ENCODE measurements at places on chromosomes 4 and X.

- no peak overlapping the region for H3K27ac ChIP-seq
- H3K4me1 ChIP-seq, result no peaks in the 10 kb centered on the region
- no peak overlapping the region for H3K4me3 ChIP-seq
- peaks cover under 1% of the 10 kb centered on the region for H3K36me3 ChIP-seq
- no peak for DNase-seq
Measured at GRCh38 chr4:37445023-37445422, 200.5 kb downstream of the NWD2 start.

DNA sequence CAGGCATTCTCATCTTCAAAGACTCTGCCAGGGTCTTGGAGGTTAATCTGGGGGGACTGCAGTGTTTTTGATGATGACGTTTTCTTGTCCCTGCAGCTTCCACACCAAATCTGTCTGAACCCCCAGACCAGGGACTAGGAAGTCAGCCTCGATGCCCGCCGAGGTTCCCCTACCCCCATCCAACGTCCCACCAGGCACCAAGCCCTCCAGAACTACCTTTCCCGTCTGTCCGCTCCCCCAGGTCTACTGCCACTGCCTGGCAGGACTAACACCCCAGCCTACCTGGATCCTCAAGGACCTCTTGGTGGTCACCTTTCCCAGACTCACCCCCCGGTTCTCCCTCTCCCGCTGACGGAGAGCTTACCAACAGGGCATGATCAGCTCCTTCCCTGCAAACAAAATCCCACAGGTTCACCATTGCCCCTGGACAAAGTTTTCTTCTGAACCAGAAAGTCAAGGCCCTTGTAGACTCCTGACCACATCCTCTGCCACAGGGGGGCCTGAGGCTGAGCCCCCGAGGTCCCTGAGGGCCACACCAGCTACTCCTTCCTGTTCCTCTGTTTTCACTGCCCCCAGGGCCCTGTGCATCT lies 40.9 kb downstream of the HMX1 start:
- no peaks in the 10 kb centered on the region for H3K4me1 ChIP-seq
- no peak for DNase-seq
- H3K4me3 ChIP-seq, result no peak overlapping the region

DNA sequence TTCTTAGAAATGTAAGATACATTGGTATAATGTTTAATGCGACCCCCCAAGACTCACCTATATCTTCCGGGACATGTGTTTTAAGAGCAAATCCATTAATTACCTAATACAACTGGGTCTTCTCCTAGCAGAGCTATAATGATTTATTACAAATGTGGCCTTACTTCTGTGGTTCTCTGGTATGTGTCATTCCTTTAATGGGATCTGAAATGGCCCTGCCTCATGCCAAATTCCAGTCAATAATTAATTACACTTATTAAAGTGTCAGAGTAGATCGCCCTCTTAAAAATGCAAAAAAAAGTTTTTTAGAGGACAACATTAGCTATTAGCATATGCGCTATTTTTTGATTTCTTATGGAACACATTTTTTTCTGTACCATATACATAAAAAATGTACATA lies 17.0 kb downstream of the HPSE start:
- H3K27me3 ChIP-seq, result no peaks in the 10 kb centered on the region
- H3K27ac ChIP-seq, result no peak overlapping the region
- H3K36me3 ChIP-seq, result peaks cover 4% of the 10 kb centered on the region
- no peak for DNase-seq
- no peak overlapping the region for H3K4me3 ChIP-seq

DNA sequence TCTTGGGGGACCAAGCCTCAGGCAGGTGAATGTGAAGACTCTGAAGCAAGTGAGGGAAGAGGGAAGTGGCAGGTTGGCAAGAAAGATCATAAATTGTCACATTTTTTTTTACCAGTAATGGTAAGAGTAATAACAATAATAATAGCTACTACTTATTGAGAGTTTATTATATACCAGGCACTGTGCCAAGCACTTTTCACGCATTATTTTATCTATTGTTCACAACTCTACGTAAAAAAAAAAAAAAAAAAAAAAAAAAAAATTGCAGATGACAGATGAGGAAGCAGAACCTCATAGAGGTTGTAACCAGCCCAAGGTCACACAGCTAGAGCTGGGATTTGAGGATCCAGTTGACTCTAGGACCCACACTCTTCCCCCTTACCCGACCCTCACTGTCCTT lies 40.9 kb downstream of the TSC22D3 start:
- H3K4me1 ChIP-seq, result no peaks in the 10 kb centered on the region
- H3K27ac ChIP-seq, result no peak overlapping the region
- peaks cover 3% of the 10 kb centered on the region for H3K36me3 ChIP-seq
- no peak for DNase-seq

DNA sequence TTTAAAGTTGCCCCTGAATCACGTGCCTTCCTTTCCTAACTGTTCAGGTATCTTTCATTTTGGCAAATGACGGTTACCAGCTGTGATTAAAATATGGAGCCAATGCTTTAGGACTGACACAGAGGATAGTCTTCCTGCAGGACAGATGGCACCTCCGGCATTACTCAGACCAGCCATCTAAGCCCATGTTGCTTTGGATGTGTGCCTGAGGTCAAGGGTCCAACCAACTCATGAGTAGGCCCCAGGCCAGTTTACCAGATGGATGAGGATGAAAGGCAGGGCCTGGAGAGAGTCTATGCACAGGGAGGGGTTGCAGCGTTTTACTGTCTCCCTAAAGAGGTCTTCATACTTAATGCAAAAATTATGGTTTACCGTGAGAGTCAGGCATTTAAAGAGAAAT lies 174.0 kb upstream of the GATB start:
- H3K27me3 ChIP-seq, result no peaks in the 10 kb centered on the region
- no peaks in the 10 kb centered on the region for H3K4me1 ChIP-seq
- H3K36me3 ChIP-seq, result no peaks in the 10 kb centered on the region
- H3K27ac ChIP-seq, result no peak overlapping the region
- no peak for DNase-seq

GRCh38 chrX:6558979-6559378 lies 24.1 kb upstream of the VCX3A start:
- no peak for DNase-seq
- no peaks in the 10 kb centered on the region for H3K4me1 ChIP-seq
- no peak overlapping the region for H3K4me3 ChIP-seq
- no peaks in the 10 kb centered on the region for H3K36me3 ChIP-seq
- no peaks in the 10 kb centered on the region for H3K27me3 ChIP-seq

GRCh38 chr4:181701894-181702293 lies 541.3 kb upstream of the TENM3 start:
- no peaks in the 10 kb centered on the region for H3K4me1 ChIP-seq
- no peaks in the 10 kb centered on the region for H3K27me3 ChIP-seq
- no peak for DNase-seq
- no peak overlapping the region for H3K4me3 ChIP-seq
- H3K27ac ChIP-seq, result no peak overlapping the region

DNA sequence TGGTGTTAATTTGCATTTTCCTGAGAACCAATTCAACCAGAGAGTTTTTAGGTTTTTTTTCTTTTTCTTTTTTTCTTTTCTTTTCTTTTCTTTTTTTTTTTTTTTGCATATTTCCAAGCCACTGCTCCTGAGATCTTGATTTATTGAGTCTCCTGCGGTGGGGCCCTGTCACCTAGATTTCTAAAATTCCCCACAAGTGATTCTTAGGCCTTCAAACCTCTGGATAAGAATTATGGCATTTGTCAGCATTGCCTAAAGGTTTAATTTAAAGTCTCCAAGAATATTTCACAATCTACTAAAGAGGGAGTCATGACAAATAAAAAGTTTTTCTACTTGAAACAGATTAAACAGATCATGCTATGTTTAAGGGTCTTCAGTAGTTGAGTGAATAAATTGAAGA lies 84.9 kb downstream of the GAB1 start:
- H3K36me3 ChIP-seq, result peaks cover 3% of the 10 kb centered on the region
- no peak overlapping the region for H3K4me3 ChIP-seq
- DNase-seq, result no peak
- H3K27me3 ChIP-seq, result peaks cover 39% of the 10 kb centered on the region

DNA sequence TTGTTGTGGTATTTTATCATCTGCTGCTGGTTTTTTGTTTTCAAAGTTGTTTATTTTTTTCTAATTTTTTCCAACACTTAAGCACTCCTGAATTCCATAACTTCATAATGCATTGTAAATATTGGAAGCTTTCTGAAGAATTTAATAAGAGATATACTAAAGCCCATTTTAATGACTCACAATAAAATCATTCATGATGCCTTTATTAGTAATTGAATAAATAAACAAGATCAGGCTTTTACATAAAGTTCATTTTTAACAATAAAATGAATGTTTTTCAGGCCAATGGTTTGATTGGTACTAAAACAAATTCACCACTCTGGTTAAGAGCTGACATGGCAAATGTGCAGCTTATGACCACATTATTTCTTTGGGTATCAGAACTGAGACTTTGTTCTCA lies 408.2 kb upstream of the SMIM31 start:
- H3K36me3 ChIP-seq, result no peaks in the 10 kb centered on the region
- no peaks in the 10 kb centered on the region for H3K27me3 ChIP-seq
- DNase-seq, result no peak
- H3K27ac ChIP-seq, result no peak overlapping the region
- no peak overlapping the region for H3K4me3 ChIP-seq

DNA sequence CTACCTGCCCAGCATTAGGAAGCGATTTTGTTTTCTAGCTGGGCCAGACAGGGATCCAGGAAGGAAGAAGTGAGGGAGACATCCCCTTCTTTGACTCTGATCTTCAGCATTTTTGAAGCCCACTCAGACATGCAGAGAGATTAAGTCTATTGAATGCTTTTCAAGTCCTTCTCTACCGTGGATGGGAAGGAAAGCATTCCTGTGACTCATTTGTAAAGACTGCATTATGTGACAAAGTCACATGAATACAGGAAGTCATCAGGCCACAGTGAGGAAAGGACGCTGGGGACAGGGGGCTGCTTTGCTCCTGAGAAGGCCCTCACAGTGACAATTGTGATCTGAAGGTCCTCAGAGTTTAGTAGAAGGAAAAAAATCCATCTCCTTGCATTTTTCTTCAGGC lies 67.4 kb upstream of the GBA3 start:
- no peaks in the 10 kb centered on the region for H3K4me1 ChIP-seq
- no peak overlapping the region for H3K4me3 ChIP-seq
- no peaks in the 10 kb centered on the region for H3K36me3 ChIP-seq
- no peaks in the 10 kb centered on the region for H3K27me3 ChIP-seq

DNA sequence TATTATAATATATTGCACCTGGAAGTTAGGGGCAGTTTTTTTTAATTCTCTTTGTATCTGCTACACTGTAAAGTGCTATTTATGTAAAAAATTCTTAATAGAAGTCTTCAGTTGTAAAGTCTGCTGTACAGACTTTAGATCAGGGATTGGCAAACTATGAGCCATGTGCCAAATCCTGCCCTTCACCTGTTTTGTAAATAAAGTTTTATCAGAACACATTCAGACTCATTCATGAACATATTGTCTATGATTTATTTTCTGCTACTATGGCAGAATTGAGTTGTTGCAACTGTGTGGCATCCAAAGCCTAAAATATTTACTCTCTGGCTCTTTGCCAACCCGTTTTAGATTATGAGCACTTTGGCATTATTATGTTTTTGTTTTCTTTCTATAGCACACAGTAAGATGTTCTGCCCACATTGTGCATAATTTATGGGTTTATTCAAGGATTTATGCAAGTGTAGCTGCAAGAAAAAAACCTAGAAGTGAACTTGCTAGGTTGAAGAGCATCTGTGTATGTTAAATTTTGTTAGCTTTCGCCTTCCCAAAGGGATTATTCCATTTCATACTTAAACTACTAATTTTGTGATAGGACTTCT lies 56.9 kb downstream of the CLCN3 start:
- peaks cover 2% of the 10 kb centered on the region for H3K4me1 ChIP-seq
- no peak overlapping the region for H3K27ac ChIP-seq
- DNase-seq, result no peak
- H3K4me3 ChIP-seq, result no peak overlapping the region

DNA sequence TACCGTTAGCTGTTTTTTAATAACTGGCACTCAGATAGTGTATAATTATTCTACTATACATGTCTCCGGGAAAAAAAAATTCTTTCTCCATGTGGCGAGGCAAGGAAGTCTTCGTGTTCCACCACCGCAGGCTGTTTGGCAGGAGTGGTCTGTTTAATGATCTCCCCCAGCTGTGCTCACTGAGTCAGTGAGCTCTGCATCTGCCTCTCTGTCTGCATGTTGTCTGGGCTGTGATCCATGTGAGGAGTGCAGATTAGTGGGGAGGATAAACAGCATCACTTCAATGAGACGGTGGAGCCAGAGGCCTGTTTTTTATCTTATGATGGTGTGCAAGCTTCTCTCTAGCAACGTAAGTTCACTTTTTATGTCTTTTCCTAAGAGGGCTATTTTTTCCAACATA lies 69.8 kb downstream of the RPS3A start:
- no peak overlapping the region for H3K4me3 ChIP-seq
- no peak overlapping the region for H3K27ac ChIP-seq
- no peaks in the 10 kb centered on the region for H3K4me1 ChIP-seq
- H3K27me3 ChIP-seq, result peaks cover 56% of the 10 kb centered on the region
- peaks cover 3% of the 10 kb centered on the region for H3K36me3 ChIP-seq
- DNase-seq, result no peak

DNA sequence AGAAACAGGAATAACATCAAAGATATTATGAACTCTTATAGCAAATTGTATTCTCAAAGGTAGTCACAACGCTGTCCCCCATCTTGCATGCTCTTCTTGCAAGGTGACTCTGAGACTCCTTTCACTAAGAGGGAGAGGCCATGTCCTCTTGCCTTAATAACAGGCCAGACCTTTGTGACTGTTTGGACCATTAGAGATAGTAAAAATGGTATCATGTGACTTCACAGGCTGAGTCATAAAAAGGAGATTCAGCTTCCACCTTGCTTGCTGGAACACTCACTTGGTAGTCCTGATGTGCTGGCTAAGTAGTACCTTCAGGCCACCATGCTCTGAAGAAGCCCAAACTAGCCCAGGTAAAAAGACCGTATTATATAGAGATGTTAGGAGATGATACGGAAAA lies 143.8 kb downstream of the FBXW7 start:
- H3K4me1 ChIP-seq, result peaks cover 21% of the 10 kb centered on the region
- H3K36me3 ChIP-seq, result peaks cover 2% of the 10 kb centered on the region
- no peak for DNase-seq

DNA sequence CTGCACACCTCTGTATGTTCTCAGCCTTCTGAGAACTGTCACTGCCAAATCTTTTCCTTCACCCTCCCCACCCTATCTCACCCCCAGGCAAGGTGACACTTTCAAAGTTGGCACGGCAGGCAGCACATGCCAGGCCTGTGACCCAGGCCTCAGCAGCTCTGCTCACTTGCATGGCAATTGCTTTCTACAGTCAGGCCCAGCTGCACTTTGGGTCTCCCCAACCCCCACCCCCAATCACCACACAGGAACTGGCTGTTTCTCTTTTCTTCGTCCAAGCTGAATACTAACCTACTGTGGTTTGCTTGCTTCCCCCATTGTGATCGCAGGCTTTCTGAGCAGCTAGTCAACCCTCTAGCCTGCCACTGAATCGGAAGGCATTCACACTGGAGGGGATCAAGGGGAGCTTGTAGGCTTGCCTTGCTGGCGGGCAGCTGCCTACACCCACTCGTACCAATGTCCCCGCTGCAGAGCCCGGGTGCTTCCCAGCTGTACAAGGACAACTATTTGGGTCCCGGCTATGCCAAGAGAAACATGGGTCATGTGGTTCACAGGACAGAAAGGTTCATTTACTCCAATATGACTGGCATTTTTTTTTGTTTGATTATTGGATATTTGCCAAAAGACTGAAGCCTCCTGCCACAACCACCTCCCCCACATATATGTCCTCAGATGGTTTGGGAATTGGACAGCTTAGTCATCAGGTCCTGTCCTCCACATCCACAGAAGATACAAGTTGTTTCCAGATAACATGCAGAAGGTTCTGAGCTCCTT lies 28.1 kb downstream of the SLC25A43 start:
- peak overlapping the region; percentile 29 for H3K27ac ChIP-seq
- no peaks in the 10 kb centered on the region for H3K36me3 ChIP-seq
- H3K27me3 ChIP-seq, result no peaks in the 10 kb centered on the region
- no peaks in the 10 kb centered on the region for H3K4me1 ChIP-seq

Measured in T-helper 17 cell (primary cell).